ENCODE measurements at places on chromosomes 11 and 22.

- no peak for DNase-seq
Measured at GRCh38 chr22:50294319-50294656, 13.2 kb downstream of the PLXNB2 start.

- DNase-seq = no peak
Measured at GRCh38 chr22:24200619-24201212, 19.4 kb downstream of the SUSD2 start.

DNA sequence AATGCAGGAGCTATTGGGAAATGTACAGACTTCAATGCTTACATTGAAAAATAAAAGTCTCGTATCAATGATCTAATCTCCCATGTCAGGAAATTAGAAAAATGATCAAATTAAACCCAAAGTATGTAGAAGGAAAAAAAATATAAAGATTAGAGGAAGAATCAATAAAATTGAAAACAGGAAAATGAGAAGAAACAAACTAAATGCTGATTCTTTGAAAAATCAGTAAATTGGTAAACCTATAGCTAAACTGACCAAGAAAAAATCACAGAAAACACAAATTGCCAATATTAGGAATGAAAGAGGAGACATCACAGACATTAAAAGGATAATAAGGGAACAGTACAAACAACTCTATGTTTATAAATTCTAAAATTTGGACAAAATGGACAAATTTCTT lies 11.8 kb downstream of the OR2AT4 start:
- no peak for DNase-seq

GRCh38 chr11:71251761-71252268 lies 562 bp downstream of the SHANK2 start:
- DNase-seq = no peak

DNA sequence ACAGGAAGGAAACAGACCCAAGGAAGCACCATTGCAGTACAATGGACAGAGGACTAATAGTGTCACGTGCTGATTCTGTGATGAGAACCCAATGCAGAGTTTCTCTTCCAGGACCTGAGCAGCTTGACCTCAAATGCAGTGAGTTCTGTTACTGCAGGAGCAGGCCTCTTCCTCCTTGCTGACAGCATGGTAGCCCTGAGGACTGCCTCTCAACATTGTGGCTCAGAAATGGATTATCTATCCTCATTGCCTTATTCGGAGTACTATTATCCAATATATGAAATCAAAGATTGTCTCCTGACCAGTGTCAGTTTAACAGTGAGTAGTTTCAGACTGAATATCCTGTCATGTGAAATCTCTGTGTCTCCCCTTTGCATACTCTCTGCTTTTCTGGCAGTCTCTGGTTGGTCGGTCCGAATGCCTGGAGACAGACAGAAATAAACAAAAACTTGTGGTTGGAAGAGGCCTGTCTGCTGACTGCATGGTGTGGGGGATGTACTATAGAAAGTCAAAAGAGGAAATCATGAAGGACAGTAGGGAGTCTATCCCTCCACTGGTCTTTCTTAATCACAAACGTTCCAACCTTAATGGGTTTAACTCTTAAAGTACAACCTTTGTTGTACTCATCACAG lies 6.9 kb upstream of the MS4A14 start:
- no peak for DNase-seq

DNA sequence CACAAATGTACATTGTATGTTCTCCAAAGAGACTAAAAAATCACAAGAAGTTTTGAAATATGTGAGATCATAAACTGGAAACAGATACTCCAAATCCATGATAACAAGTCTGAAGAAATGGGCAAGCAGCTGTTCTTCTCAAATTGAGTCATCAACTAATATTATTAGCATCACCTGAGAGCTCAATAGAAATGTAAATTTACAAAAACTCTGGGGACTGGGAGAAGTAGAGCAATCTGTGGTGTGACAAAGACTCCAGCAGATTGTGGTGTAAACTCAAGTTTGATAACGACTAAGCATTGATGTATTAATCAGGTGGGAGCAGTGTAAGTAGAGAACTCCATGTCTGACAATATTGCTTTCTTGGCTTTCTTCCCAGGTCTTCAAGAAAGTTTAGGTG lies 53.2 kb downstream of the GLYATL1 start:
- no peak for DNase-seq

- no peak for DNase-seq
Measured at GRCh38 chr11:27381238-27381666, 18.2 kb upstream of the CCDC34 start.

- DNase-seq = no peak
Measured at GRCh38 chr11:57364851-57365660, 15.9 kb downstream of the PRG3 start.

GRCh38 chr11:21640491-21640890 lies 552.4 kb upstream of the ANO5 start:
- no peak for DNase-seq

DNA sequence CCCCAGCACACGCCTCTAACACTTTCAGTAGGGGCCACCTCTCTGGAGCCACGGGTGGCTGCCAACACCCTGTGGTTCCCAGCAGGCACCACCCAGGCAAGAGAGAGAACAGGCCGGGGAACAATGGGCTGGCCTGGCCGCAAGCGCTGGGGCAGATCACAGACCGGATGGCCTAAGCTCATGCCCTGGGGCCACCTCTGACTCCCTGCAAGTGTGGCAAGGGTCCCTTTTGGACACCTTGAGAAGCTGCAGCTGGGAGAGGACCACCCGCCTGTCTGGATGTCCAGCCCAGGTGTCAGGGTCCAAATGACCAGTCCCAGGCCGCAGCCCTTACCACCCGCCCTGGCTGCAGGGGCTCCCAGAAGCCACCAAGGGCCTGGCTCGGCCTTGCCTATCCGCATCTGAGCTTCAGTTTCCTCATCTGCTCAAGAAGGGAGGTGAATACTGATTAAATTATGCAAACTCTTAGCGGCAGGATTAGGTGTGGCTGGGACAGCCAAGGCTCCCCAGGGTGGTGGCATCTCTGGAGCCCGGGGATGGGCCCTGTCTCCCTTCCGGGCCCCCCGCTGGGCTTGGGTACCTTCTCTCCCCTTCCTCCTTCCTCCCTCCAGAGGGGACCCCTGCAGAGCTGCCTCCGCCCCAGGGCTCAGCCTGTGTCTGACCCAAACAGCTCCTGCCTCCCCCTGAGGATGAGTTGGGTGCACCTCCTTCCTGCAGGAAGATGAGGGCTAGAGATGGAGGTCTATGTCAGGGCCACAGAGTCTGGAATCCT lies 785 bp upstream of the SUSD2 start:
- DNase-seq = no peak

DNA sequence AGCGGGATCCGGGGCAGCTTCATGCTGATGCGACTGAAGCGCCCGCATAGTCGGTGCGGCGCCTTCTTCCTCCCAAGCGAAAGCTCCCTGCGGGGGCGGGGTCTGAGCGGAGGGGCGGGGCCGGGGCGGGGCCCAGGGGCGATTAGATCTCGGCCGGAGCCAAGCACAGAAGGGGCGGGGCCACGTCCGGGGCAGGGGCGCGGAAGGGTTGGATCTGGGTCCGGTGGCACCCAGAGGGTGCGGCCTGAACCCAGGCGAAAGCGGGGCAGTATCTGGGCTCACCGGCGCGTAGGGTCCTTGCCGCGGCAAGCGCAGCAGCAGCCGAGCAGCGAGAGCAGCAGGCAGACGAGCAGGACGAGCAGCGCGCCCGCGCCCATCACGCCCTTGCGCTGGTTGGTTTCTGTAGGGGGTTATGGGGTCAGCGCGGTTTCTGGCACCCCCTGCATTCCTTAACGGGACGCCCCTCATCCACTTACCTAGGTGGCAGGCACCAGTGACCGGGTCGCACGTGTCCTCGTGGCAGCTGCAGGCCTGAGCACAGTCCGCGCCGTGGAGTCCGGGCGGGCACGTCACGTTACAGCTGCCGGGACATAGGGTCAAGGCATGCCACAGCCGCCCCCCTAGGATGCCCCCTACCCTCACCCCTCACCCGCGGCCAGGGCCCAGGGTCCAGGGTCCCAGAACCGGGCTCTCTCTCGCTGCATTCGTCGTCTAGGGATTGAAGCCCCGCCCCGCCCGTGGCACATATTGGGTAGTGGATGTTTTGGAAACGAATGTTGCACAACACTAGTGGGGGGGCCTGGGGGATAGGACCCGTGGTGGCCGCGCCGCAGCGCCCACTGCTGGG lies 8.1 kb downstream of the SCARF2 start:
- peak; percentile 56 for DNase-seq

GRCh38 chr11:130449310-130449990 lies 1.0 kb downstream of the ADAMTS15 start:
- DNase-seq = peak; percentile 23

- no peak for DNase-seq
Measured at GRCh38 chr11:34074391-34074790, 22.9 kb downstream of the CAPRIN1 start.

- DNase-seq = peak; percentile 75
Measured at GRCh38 chr22:43238526-43239006, 51.6 kb upstream of the TTLL12 start.

- no peak for DNase-seq
Measured at GRCh38 chr22:20724676-20725454, 49.0 kb upstream of the SERPIND1 start.

- DNase-seq = no peak
Measured at GRCh38 chr11:69869311-69869939, 50.2 kb upstream of the FGF3 start.

DNA sequence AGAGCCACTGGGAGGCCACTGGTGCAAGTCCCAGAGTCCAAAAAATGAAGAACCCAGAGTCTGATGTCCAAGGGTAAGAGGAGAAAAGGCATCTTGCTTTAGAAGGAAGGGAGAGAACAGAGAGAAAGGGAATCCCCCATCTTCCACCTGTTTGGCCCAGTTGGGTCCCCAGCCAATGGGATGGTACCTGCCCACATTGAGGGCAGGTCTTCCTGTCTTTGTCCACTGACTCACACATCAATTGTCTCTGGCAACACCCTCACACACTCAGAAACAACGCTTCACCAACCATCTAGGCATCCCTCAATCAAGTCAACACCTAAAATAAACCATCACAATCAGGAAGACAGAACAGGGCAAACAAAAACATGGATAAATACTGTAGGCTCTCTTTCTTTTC lies 6.3 kb downstream of the COMMD9 start:
- no peak for DNase-seq
